Cardiac fibroblast (primary cell): ENCODE measurements at places on chromosomes 12 and 14.

- peak; percentile 52 for DNase-seq
Measured at GRCh38 chr12:54988402-54989054, 4.0 kb upstream of the TESPA1 start.

DNA sequence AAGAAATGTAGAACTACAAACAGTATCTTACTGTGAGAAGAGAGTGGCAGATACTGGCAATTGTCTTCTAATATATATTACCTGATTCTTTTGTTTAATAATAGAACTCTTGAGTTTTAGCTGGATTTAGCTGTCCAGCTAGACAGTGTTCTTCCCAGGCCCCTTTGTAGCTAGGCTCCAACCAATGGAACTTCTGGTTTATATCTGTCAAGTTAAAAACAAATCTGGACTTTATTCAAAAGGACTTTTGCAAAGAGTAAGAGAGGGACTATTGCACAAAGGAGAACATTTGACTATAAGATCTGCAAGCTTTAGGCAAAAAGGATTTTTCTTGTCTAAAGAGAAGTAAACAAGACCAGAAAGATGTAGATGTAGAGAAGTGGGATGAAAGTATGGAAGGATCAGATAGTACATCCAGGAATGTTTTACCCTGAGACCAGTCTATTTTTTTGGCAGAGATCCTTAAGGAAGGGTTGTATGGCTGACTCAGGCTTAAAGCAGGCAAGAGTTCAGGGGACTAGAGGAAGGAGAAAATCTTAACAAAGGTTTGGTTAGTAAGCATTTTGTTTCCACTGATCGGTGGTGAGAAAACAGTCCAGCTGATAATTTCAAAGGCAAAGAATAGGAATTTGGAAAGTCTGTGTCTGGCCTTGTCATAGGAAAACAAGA, 111.1 kb upstream of the PLEKHA5 start:
- peak; percentile 81 for DNase-seq

- no peak for DNase-seq
Measured at GRCh38 chr12:55043542-55043941, 23.8 kb downstream of the NEUROD4 start.

DNA sequence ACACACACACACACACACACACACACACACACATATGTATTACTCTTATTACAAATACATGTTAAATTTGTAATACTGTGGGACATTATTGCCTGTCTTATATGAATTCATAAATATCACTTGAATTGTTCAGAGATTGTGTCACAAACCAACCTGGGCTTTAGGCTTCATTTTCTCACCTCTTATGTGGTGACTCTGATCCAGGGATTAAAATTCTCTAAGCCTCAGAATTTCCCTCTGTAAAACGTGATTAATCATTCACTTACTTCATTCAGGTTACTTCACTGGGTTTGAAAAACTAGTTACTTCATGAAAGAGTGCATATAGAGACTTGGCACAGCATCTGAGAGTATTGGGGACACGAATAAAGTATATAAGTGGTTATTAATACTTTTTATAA, 240.3 kb upstream of the PDZRN4 start:
- no peak for DNase-seq

DNA sequence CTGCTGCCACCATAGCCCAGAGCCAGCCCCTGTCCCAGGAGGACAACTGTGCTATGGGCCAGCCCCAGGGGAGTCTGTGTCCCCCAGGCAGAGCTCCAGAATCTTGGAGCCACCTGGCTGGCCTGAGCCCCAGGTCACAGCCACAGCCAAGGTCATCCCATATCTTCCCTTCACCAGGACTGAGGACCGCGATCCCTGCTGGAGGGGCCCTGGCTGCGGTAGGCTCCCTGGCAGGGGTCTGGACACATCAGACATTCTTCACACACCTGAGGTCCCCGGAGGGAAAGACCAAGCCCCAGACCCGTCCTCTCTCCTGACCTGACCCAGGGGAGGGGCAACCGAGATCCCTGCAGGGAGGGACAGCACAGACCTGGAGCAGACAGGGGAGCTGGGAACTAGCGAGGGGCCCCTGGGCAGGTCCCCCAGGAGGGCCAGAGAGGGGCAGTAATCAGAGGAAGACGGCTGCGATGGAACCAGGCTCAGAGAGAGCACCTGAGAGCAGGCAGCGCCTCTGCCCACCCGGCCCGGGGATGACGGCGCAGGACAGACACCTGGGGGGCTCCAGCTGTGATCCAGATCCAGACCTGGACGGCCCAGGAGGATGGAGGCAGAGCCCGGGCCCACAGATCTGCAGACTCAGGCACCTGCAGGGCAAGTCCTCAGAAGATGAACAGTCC, 103.2 kb upstream of the EIF5 start:
- DNase-seq: no peak

DNA sequence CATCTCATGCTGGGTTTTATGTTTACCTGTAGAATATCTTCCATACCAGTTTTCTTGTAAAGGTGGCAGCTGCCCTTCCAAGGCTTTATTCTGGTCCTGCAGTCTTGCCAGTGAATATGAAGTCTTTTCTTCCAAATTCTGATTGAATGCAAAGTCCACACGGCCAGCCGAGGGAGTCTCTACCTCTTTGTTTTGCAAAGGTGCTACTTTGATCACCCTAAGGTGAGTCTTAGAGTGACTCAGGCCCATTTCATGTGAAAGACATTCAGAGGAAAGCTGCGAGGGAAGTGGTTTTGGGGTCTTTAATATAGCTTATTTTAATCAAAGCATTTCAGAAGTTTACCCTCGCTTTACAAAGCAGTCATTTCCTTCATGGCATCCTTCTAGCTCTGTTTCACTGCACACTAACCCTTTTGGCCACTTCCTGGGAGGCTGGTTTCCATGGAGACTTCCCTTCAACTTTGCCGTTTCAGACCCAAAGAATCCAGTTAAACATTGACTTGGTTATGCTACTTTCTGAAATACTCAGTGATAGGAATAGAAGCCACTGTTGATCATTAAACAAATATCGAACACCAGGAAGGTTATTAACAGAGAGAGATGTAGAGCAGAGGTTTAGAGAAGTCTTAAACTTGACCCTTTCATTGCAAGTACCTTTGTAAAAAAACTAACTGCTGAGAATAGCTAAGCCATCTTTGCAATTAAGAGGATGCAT, at the start of gene CCDC198:
Gene CCDC198 (minus strand): TSS at position 391 of the 715 bp plus-strand sequence. CDS start 142 bp downstream, at position 249.
- no peak for DNase-seq

DNA sequence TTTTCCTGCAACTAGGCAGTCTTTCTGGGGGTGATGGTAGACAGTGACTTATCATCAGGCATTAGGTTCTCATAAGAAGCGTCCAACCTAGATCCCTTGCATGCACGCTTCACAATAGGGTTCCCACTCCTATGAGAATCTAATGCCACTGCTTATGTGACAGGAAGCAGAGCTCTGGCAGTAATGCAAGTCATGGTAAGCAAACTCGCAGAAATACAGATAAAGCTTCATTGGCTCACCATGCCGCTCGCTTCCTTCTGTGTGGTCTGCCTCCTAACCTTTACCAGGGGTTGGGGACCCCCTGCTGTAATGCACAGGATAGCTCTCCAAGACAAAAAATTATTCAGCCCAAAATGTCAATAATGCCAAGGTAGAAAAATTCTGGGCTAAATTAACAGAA, 864.2 kb downstream of the TRHDE start:
- DNase-seq: no peak

DNA sequence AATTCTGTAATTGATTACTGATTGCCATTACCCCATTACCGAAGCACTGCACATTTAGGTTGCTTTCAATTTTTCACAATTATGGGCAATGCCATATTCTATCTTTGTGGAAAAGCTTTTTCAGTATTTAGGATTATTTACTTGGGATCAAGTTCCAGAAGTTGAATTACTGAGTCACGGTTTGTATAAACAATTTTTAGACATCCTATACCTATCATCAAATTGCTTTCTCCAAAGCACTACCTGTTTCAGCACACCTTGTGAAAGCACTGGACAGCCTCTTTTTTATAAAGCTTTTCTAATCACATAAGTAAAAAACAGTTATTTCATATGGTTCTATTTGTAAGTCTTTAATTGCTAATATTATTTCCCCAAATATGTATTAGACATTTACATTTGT, 221.5 kb upstream of the CAND1 start:
- DNase-seq: no peak

GRCh38 chr12:46089414-46090162, 99.2 kb upstream of the SCAF11 start:
- DNase-seq: peak; percentile 5

DNA sequence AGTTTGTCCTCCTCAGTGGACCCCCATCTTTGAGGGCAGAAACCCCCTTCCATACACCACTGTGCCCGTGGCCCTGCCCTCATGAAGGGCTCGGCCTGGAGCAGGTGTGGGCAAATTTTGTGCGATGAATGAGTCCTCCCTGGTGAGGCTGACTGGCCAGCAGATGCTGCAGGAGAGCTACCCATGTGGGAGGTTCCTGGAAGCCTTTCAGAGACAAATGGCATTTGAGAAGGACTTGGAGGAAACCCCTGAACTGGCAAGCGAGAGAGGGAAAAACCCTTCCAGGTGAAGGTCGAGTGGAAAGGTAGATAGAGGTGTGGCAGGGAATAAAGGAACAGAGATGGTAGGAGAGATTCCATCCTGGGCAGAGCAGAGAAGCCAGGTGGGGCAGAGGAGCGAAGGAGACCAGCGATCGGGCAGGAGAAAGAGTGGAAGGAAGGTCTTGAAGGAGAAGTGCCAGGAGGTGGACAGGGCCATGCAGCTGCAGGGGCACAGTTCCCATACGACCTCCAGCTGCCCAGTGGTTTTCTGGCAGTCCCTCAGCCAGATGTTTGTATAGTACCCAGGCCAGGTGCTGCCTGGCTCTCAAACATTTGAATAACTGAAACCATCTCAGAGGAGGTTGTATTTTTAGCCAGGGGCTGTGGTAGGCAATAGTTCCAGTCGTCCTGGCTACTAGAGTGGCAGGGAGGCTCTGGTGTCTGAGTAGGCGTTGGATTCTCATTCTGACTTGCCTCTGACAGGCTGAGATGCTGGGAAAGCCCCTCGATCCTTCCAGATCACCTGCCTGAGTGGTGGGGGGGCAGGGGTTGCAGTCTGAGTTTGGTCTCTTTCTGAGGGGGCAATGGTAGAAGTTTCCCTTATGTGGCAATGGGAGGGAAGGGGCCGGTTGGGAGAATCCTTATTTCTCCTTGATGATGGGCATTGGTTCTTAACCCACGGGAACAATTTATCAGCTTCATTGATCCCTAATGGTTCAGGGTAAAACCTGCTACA, 40.1 kb downstream of the FBXL14 start:
- no peak for DNase-seq

DNA sequence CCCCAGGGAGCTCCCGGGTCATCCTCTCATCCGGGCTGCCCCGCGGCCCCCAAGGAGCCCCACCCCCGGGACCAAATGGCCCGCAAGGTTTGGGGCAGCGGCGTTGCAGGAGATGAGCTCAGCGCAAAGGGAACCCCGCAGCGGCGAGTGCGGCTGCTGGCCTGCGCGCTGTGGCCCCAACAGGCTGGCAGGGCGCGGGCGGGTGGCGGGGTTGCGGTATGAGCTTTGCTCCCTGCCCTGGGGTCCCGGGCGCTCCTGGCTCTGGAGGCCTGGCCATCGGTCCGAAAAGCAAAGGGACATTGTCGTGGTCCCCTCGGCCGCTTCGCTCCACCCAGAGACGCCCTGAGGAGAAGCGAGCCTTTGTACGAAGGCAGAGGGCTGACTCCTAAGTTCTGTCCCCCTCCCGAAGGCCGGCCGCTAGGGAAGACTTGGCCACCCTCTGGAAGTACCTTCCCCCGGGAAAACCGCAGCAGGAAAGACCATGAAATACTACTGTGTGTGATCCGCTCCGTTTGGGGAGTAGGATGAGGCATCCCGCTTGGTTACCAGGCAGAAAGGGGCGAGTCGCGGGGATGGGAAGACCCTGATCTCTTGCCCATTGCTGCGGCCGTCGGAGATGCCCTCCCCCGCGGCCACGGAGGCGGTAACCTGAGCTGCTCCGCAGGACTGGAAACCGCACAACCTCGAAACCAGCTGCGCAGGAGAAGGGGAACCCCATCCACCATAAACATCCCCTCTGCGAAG, 620 bp upstream of the NID2 start:
- peak; percentile 71 for DNase-seq

DNA sequence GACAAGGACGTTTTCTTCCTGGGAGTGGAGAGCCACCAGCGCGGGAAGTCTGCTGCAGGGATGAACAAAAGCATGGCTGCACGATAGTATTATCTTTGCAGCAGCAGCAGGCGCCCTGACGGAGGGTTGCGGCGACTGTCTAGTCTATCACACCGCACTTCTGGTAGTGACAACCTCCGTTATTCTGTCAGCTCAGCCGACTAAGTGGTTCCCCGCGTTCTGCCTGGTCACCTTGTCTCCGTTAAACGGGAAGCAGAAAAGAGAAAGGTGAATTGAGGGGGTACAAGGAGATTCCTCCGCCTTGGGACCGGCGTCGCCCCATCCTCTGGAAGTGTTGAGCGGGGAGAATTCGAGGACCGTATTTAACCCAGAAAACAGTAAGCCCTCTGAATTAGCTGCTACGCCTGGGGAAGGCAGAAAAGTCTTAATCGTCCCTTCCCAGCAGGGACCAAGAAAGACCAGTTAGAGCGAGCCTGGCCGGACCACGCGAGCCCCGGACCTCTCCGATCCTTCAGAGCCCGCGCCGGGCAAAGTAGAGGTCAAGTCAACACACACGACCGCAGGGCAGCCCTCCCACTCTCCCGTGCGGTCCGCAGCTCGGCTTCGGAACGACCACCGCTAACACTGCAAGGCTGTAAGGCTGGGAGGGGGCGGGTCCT, 536 bp upstream of the DAAM1 start:
- peak; percentile 13 for DNase-seq

DNA sequence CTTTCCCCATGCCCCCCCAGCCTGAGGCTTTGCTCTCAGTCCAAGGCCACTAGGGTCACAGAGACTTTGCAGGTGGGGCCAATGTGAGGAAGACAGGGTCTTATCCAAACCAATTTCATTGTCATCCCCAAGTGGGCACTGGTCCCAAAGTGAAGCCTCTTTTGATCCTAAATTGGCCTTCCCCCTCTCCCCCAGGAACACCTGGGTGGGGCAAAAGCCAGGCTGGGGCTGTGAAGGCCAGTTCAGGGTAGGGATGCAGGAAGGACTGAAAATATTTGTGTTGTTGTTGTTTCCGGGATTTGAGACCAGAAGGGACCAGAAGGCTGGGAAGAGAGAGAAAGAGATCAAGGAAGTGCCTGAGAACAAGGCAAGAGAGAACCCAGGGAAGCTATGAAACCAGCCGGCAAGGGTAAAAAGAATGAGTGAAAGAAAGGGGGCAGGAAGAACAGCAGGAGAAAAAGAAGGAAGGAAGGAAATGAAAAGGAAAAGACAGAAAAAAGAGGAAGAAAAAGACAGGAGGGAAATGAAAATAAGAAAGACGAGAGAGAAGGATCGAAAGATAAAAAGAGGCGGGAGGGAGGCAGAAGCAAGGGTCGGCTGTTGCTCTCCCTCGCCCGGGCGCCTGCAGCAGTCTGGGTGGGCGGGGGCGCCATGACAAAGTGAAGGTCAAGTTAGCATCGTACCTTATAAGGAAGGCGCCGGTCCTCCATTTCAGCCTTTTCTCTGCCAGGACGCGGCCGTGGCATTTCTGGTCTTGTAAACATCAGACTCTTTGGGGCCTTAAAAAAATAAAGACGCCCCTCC, 7.4 kb upstream of the HOXC11 start:
- DNase-seq: no peak

DNA sequence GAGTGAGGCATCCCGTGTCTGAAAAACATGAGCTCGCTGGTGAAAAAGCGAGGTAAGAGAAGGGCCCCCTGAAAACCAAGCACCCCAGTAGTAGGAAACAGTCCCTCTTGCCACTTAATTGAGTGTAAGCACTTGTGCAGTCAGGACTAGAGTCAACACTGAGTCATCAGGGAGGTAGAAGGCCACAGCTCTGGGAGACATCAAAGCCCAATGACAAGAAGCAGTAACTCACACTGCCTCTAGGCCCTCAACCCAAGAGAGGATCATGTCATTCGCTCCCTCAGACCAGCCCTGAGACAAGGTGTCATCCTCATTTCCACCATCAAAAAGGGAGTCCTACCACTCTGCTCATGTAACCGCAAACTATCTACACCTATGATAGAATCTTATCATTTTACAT, 17.8 kb downstream of the POMT2 start:
- DNase-seq: peak; percentile 79
